ENCODE measurements at places on chromosomes 12 and 14.

DNA sequence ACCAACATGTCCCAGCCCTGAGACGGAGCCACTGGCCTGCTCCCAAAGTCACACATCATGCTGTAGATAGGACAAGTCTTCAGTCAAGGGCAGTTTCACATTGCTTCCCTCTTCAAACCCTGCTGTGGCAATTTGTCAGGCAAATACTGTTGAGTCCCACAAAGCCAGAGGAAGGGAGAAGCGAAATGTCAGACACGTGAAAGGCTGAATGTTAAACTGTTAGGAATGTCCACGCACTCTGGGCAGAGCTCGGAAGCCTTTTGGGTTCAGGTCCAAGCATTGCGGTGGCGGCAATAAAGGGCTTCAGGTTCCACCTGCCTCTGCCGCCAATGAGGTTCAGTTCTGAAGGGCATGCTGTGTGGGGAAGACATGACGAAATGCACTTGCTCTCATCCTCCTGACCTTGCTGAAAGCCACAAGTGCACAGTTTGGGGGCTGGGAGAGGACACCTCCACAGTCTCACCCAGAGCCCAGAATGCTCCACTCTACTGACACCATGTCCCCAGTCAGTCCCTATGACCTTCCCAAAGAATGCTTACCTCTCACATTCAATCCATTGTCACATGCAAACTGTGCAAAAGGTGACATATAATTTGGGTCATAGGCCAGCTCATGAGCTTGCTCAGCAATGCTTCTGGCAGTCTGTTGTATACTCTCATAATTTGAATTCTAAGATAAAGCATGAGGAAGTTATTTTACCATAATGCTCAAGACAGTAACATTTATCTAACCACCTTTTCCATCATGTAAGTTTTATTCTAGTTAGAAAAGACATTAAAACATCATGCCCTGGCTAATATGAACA, 35.7 kb downstream of the RAD9B start:
- no peak for DNase-seq

DNA sequence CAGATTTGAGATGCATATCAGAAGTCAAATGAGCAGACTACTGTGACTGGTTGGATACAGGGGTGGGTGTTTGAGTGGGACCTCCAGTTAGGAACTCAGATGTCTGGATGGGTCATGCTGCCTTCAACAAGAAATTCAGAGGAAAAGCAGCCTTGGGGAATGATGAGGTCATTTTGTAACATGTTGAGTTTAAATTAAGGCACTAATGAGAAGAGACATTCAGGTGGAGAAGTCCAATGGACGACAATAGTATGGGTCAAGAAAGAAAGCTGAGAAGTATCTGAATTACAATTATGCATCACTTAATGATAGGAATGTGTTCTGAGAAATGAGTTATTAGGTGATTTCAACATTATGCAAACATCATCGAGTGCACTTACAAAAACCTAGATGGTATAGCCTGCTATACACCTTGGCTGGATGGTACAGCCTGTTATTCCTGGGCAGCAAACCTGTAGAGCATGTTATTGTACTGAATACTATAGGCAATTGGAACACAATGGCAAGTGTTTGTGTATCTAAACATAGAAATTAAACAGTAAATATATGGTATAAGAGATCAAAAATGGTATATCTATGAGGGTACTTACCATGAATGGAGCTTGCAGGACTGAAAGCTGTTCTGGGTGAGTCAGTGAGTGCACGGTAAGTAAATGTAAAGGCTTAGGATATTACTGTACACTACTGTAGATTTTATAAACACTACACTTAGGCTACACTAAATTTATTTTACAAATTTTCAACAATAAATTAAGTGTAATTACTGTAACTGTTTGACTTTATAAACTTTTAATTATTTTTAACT, 414.7 kb downstream of the RAD51B start:
- DNase-seq = no peak

DNA sequence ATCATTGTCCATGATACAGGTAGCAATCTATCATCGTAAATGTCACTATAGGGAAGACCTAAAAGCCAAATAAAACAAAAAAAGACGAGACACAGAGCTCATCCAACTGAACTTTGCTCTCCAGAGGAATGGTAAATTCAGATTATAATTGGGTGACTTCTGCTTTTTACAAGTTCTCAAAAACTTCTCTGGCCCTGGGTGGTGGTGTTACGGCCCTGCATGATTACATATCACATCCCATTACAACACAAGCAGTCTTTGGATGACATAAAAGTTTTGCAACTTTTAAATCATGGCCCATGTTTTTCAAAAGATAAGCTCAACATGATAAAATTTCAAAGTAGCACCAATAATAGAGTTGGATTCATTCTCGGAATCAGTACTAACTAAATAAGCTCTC, 299.6 kb downstream of the DIO2 start:
- DNase-seq = no peak

- no peak for DNase-seq
These were observed 137.1 kb upstream of the AEBP2 start for GRCh38 chr12:19302100-19302640.

DNA sequence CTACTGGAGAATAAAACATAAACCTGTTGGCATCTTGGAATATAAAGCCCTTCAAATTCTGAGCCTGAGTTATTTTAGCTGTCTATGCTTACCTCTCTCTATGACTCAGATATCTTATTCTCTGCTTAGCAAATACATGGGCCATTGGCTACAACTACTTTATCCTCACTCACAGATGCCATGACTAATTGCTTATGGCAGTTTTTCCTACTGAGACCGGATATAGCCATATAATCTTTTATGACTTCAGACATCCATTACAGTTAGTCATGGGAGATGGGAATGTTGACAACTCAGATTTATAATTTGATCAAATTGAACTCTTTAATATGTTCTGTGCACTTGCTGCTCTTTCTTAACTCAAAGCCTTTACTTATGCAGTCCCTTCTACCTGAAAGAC, 502.4 kb upstream of the ATP2B1 start:
- DNase-seq = no peak

DNA sequence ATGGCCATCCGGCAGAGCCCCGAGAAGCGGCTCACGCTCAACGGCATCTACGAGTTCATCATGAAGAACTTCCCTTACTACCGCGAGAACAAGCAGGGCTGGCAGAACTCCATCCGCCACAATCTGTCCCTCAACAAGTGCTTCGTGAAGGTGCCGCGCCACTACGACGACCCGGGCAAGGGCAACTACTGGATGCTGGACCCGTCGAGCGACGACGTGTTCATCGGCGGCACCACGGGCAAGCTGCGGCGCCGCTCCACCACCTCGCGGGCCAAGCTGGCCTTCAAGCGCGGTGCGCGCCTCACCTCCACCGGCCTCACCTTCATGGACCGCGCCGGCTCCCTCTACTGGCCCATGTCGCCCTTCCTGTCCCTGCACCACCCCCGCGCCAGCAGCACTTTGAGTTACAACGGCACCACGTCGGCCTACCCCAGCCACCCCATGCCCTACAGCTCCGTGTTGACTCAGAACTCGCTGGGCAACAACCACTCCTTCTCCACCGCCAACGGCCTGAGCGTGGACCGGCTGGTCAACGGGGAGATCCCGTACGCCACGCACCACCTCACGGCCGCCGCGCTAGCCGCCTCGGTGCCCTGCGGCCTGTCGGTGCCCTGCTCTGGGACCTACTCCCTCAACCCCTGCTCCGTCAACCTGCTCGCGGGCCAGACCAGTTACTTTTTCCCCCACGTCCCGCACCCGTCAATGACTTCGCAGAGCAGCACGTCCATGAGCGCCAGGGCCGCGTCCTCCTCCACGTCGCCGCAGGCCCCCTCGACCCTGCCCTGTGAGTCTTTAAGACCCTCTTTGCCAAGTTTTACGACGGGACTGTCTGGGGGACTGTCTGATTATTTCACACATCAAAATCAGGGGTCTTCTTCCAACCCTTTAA, 1.5 kb downstream of the FOXG1 start:
- no peak for DNase-seq

Data from CD4-positive, alpha-beta T cell treated with Interferon alpha-2 for 1 hour (primary cell).